ENCODE measurements at places on chromosomes 16 and 17.

DNA sequence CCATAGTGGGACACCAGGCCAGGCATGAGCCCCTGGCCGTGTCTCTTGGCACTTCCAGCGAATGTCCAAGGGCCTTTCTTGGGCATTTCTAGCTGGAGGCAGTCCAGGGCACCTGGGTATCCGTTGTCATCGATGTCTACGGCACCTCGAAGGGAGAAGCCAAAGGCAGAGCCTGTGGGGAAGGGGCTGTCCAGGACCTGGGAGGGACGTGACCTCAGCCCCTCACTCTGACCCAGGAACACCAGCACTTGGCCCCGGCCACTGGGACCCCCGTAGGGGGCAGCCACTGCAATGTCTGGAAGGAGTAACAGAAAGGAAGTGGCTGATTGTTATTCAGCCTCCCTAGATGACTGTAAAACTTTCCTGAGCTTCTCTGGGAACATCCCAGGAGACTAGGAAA, 8.7 kb downstream of the ITGA2B start:
- no peak for DNase-seq

DNA sequence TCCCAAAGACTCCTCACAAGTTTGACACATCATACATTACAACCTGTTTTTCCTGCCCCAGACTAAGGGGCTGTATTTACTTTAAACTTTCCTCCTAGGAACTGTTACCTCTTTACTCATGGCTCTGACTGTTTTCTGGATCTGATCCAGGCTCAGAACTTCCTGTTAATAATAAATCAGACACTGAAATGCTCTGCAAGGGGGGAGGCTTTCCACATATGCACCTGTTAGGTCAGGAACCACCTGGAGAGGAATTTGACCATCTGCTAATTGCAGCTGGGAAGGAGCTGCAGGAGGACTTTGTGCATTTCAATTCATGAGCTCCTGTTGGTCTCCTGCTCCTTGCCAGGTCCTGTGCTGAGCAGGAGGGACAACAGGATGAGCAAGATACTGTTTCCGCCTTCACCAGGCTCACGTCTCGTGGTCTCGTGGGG, 476.9 kb upstream of the CDH5 start:
- DNase-seq = peak; percentile 30

GRCh38 chr16:2968368-2968737, 795 bp upstream of the PAQR4 start:
- DNase-seq = no peak

- no peak for DNase-seq
These were observed 53.7 kb downstream of the MAP2K6 start for GRCh38 chr17:69468207-69468606.

- no peak for DNase-seq
These were observed 83.6 kb downstream of the ABR start for GRCh38 chr17:1096215-1096614.

DNA sequence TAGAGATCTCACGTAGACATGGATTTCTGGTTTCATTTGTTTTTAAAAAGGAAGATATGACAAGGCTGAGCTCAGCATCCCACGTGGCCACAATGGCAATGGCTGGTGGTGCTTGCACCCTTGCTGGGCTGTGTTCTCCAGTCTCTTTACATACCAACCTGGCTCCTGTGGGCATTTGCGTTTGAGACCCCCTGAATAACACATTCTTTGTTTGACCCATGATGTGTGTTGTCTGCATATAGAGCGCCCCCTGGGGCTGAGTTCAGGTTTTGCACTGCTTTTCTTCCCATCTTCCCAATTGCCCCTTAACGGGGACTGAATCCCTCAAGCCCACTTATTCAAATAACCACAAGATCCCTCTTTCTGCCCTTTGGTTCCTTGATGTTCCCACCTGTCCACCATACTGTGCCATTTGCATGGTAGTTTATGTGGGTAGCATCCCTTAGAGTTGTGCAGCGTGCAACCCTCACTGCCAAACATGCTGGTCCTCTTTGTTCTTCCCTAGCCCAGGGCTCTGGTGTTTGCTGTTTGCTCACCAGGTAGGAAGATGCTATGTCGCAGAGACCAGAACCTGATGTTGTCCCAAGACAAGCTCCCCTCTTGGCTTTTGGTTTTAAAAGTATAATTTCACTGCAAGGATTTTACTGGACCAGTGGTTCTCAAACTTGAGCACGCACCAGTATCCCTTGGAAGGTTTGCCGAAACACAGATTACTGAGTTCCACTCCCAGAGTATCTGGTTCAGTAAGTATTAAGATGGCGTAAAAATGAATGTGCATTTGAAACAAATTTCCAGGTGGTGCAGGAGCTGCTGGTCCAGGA, 38.5 kb upstream of the NKD1 start:
- no peak for DNase-seq

DNA sequence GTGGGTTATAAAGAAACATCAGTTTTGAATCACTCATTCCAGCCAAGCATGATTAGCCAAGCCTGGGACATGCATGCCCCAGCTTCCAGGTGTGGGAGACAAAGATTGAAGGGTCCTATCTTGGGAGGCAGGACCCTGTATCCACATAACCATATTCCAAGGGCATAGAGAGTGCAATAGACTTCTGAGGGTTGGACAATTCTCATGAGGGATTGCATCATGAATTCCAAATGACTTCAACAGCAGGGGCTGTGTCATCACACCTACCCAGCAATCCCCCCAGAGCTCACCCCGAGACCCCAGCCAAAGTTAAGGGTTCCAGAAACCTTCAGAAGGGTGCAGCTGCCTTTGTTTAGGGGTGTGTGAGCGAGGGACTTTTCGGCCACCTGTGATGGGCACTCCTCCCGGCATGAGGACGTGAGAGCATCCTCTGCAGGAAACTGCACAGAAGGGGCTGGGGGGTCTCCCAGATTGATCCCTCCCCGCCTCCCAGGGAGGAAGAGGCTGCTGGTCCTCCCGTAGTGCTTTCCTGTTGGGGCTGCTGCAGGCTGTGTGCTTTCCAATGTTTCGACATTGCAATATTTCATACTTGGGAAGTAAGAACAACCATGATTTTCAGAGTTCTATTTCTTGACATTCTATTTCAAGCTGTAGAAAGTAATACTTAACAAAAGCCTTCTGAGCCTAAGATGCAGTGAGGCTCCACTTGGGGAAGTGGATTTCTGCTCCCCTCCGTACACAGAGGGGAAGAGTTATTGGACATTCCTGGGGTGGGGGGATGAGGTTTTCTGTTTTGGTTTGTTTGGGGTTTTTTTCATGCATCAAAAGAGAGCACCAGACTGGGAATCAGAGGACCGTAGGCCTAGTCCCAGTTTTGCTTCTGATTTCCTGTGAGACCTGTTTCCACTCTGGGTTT, 13.3 kb upstream of the PITPNM3 start:
- no peak for DNase-seq

- DNase-seq = no peak
These were observed 51.6 kb upstream of the CRISPLD2 start for GRCh38 chr16:84768061-84768807.

- DNase-seq = no peak
These were observed 154.6 kb upstream of the ZNF267 start for GRCh38 chr16:31718998-31719397.

GRCh38 chr17:59623151-59623550, 3.5 kb downstream of the CLTC start:
- DNase-seq = no peak

GRCh38 chr16:54240271-54241129, 46.1 kb downstream of the IRX3 start:
- no peak for DNase-seq

DNA sequence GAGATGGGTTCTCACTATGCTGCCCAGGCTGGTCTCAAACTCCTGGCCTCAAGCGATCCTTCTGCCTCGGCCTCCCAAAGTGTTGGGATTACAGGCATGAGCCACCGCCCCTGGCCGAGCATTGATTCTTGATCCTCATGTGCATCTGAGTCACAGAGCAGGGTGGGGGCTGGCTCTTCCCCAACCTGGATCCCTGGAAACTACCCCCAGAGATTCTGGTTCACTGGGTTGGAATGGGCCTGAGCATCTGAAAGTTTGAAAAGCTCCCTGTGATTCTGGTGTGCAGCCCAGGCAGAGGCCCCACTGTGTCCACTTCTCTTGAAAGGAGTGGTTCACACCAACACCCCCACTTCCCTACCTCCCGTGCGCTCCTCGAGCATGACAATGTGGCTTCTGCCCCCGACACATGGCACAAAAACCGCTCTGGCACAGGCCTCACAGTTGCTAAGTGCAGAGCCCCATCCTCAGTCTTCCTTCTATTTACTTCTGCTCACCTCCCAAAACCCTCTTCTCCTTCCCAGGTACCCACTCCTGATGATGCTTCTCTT, 4.6 kb downstream of the QPRT start:
- DNase-seq = no peak

GRCh38 chr17:60893475-60893874, 215.8 kb downstream of the BCAS3 start:
- DNase-seq = no peak

DNA sequence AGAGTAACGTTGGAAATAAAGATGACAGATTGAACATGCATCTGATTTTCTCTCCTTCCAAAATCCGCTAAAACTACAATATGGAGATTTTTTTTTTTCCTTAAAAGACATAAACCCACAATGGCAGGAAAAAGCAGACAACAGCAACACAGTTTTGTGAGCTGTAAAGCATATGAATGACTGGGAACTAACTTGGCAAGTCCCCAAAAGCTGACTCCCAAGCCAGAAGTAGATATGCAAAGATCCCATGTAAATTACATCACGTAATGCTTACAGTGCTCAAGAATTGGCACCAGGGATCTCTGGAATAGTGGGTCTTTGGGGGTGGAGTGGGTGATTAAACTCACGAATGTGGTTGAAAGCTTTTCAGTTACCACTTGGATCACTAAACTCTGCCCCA, 106.6 kb downstream of the ELAC2 start:
- DNase-seq = no peak

GRCh38 chr17:7133424-7133823, 18.8 kb upstream of the ASGR2 start:
- no peak for DNase-seq

- DNase-seq = no peak
These were observed 7.8 kb downstream of the ALDH3A2 start for GRCh38 chr17:19656336-19656735.

GRCh38 chr17:41444640-41445039, 3.9 kb upstream of the KRT38 start:
- DNase-seq = no peak

GRCh38 chr17:16129441-16130205, 85.7 kb downstream of the NCOR1 start:
- DNase-seq = no peak

- no peak for DNase-seq
These were observed 52.0 kb upstream of the SREBF1 start for GRCh38 chr17:17888821-17889220.

GRCh38 chr16:84700446-84701300, 873 bp downstream of the USP10 start:
- no peak for DNase-seq

GRCh38 chr16:29977063-29977825, 3.6 kb downstream of the TAOK2 start:
- no peak for DNase-seq

GRCh38 chr16:79598348-79599181, 2.0 kb downstream of the MAF start:
- DNase-seq = peak; percentile 70

DNA sequence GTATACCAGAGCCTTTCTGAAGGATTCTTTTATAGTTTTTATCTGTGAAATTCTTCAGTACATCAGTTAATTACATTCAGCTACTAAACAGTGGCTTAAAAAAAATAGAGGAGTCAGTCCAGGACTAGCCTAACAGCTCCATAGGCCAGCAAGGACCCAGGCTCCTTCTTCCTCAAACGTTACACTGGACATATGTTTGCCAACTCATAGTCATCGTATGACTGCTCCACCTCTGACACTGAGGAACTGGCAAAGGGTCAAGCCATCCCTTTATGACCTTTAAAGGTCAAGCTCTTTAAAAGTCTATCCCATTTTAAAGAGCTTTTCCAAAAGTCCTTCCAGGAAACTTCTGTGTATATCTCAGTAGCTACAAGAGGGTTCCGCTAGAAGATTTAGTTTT, 36.6 kb downstream of the PHLPP2 start:
- DNase-seq = no peak

- DNase-seq = no peak
These were observed 536.2 kb upstream of the ZFHX3 start for GRCh38 chr16:73584157-73584556.

GRCh38 chr17:18141210-18141803, 32.8 kb downstream of the MYO15A start:
- DNase-seq = peak; percentile 68

DNA sequence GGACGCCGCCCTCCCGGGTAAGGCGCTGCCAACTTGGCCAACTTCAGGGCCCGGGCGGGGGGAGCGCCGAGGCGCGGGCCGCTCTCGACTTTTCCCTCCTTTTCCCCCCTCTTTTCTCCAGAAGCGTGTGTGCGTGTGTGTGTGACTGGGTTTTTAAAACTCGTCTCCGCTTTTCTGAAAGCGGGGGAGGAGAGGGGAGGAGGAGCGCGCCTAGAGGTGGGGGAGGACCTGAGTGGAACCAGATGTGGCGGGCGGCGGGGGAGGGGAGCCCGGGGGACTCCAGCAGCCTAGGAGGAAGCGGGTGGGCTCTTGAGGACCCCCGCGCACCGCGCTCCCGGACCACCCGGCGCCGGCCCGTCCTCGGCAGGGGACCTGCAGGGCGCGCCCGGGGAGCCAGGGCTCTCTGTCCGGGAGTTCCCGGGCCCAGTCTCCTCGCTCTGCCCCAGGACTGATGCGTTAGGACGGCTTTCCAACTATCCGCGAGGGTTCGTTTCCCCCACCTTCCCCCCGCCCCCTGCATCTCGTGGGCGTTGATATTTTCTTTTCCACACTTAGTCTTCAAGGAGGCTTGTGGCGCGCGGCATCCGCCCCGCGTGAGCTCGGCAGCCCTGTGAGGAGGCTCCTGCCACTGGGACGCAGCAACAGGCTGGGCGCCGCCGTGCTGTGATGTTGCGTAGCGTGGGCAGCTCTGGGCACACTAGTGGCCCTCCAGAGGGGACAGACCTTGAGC, 599 bp downstream of the MRC2 start:
- peak; percentile 62 for DNase-seq

DNA sequence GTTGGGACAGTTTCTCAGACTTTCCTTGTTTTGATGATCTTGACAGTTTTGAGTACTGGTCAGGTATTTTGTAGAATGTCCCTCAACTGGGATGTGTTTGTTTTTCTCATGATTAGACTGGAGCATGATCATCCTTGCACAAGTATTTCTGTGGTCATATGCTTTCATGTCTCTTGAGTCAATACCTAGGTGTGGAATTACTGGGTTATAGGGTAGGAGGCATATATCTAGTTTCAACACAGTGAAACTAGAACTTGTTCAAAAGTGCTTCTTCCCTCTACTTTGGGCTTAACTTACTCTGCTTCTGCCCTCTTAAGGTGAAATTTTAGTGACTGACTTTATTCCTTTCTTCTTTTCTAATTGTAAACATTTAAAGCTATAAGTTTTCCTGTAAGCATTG, 30.1 kb downstream of the IKZF3 start:
- no peak for DNase-seq
